ENCODE measurements at places on chromosomes 11 and 22.
A peak's percentile ranks its signal among the peaks of the same experiment; 100 is the strongest.

GRCh38 chr11:34239465-34240149 is 118.2 kb downstream of the ABTB2 start:
- no peak for DNase-seq

GRCh38 chr22:49721211-49721763 is 106.4 kb downstream of the BRD1 start:
- DNase-seq = no peak

DNA sequence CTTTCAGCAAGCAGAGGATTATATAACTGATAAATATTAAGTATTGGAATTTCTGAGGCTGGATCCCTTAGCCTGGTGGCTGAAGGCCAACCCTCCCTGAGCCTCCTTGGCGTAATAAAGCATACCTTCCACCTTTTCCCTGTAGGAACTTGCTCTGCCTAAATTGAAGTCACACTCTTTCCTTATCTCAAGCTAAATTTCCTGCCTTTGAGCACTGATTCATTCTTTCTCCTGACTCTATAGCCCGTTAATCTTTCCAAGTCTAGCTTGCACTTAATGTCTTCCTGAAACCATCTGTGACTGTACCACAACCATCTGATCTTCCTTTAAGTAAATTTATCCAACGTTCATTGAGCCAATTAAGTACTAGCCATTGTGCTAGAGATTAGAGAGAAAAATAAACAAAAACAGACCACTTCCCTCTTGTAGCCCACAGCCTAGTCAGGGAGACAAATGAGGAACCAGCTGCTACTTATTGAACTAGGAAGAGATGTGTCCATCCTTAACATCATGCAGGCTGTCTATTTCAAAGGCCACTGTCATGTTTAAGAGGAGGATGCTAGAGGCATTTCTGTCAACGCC is 62.9 kb downstream of the GRK3 start:
- no peak for DNase-seq

GRCh38 chr11:40029391-40029790 is 1430.1 kb downstream of the LRRC4C start:
- DNase-seq = no peak

GRCh38 chr11:78832226-78832947 is 257.7 kb upstream of the NARS2 start:
- DNase-seq = no peak

GRCh38 chr22:33817512-33818127 is 102.7 kb downstream of the LARGE1 start:
- DNase-seq = no peak

DNA sequence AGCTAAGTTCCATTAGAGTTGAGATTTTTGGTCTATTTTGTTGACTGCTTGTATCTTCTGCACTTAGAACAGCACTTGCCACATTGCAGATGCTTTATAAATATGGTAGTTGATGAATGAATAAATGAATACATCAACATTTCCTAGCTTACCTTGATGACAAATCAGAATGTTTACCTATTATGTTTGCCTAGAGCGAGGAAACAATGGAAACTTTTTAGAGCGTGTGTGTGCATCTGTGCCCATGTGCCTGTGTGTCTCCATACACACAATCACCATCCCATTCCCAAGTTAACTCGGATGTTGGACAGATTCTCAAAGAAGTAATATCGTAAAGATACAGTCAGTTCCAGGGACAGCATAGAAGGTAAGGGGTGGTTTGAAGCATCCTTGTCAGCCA is 139.1 kb downstream of the DBX1 start:
- no peak for DNase-seq

DNA sequence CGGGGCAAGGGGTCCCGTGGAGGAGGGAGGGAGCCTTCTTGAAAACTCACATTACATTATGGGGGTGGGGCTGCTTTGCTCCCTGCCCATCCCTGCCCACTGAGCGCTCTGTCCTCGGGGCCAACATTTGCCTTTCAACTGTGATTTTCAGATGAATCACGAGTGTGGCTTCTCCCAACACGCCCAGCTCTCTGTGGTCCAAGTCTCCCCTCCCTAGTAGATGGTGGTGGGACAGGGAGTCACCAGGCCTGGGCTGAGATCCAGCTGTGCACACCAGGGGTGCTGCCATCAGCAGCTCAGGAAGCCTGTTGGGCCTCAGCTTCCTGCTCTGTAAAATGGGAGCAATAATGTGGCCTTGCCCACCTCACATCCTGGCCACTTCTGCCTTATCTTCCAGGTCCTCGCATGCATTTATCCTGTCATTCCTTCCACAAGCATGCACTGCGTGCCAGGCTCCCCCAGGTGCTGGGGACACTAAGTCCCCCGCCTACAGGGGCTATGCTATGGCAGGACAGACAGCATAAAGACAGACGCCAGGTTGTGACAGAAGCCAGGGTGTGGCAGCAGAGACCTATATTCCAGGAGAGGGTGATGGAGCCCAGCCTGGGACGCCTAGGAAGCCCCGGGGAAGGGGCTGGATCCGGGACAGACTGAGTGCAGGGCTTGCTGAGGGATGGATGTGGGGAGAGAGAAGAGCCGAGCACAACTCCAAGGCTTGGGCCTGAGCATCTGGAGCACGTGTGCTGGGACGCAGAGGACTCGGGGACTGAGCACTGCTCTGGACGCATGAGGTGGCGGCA is 30.5 kb downstream of the NFAM1 start:
- no peak for DNase-seq

- DNase-seq = no peak
Observed at GRCh38 chr22:30309951-30310741, 16.6 kb downstream of the TBC1D10A start.

- no peak for DNase-seq
Observed at GRCh38 chr11:78961247-78961646, 386.6 kb upstream of the NARS2 start.

GRCh38 chr11:19789245-19789644 is 76.6 kb downstream of the NAV2 start:
- no peak for DNase-seq

DNA sequence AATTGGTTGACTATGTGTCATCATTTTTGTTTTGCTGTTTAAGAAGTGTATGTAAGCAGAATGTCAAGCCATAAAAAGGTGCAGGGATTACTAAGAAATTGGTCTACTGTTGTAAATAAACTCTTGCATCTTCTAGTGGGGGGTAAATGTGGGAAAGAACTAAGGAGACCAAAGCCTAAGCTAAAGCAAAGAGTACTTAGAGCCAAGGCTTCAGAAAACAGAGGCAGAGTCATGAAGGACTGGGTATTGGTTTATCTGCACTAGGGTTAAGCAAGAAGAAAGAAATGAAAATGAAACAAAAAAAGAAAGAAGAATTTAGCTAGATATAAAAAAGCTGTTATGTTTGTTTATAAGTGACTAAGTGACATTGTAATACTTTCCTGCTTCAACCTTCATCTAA is 628.1 kb downstream of the METTL15 start:
- no peak for DNase-seq

DNA sequence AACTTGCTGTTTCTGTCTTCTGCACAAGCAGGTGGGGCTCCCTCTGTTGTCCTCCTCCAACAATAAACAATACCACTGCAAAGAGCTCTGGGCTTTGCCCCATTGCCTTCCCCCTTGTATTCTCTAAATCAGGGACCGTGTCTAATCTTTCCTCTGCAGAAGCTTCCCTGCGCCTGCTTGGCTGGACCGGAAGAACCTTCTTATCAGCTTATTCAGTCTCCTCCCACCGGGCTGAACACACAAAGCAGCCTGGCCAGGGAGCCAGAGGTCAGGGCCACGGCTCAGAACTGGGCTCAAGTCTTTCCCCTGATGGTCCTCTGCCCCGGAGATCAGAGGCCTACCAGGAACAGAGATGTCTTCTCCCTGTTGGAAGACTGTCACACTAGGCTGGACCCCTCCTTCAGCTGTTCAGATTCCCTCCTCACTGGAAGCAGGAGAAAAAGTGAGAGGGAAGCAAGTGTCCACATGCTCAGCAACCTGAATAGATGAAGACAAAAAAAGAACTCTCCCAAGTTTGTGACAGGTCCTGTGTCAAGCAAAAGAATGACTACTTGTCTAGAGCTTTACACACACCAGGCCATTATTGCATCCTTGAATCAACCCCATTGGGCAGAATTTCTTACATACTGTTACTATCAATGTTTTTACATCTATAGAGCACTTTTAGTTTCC is 63.7 kb downstream of the RAB30 start:
- DNase-seq = no peak

- no peak for DNase-seq
Observed at GRCh38 chr11:135008001-135008405, 596.0 kb upstream of the B3GAT1 start.

DNA sequence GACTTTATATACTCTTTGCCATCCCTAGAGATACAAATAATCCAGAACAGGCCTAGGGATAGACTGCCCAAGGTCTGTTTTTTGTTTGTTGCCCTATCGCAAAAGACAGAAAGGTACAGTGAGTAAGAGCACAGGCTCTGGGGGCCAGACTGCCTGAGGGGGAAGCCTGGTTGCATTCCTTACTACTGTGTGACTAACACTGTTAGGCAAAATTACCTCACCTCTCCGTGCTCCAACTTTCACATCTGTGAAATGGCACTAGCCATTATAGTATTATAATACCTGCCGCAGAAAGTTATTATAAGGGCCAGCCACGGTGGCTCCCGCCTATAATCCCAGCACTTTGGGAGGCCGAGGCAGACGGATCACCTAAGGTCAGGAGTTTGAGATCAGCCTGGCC is 14.5 kb downstream of the SLC35F2 start:
- no peak for DNase-seq

GRCh38 chr11:65718964-65719492 is 1.6 kb downstream of the RNASEH2C start:
- no peak for DNase-seq

GRCh38 chr11:27912916-27913315 is 195.0 kb downstream of the KIF18A start:
- DNase-seq = no peak

- peak; percentile 62 for DNase-seq
Observed at GRCh38 chr11:62555464-62556107, 9.0 kb upstream of the AHNAK start.

GRCh38 chr11:71096751-71097388 is 155.5 kb downstream of the SHANK2 start:
- DNase-seq = no peak

- no peak for DNase-seq
Observed at GRCh38 chr11:813456-814096, 3.8 kb downstream of the RPLP2 start.

- DNase-seq = no peak
Observed at GRCh38 chr22:27772984-27773498, 28.5 kb downstream of the MN1 start.

DNA sequence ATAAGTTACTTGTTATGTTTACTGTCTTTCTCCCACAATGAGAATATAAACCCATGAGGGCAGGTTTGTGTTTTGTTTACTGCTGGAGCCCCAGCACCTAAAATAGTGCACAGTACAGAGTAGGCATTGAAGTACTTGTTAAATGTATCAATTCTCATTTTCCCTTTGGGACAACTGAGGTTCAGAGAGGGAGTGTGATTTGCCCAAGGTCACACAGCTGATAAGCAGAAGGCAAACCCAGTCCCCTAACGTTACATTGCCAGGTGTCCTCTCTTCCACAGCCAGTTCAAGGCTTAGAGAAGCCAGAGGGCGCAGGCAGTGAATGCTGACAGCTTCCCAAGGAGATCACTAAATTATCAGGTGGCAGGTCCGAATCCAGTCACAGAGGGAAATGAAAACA is 16.8 kb downstream of the ZMAT5 start:
- DNase-seq = no peak

GRCh38 chr11:73262851-73263495 is 9.2 kb upstream of the P2RY6 start:
- DNase-seq = no peak

DNA sequence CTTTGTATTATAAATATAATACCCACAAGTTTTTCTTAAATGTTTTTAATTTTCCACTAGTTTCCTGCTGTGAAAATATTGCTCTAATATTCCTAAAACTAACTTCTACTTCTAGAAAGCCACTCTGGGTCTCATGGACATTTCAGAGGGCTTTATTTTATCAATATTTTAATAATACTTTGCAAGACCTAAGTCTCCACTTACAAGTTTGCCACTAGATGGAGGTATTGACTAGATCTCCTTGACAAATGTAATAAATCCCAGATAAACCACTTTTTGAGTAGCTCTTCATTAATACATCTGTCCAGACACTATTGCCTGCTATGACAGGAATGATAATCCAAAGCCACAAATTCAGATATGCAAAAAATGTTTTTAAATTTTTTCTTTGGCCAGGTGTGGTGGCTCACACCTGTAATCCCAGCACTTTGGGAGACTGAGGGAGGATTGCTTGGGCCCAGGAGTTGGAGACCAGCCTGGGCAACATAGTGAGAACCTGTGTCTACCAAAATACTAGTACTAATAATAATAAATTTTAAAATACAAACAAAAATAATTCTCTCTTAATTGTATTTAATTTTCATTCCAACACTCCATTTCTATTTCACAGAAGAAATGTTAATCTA is 3.5 kb upstream of the ACAT1 start:
- DNase-seq = no peak

- no peak for DNase-seq
Observed at GRCh38 chr11:125773516-125773915, 5.1 kb downstream of the PATE2 start.

DNA sequence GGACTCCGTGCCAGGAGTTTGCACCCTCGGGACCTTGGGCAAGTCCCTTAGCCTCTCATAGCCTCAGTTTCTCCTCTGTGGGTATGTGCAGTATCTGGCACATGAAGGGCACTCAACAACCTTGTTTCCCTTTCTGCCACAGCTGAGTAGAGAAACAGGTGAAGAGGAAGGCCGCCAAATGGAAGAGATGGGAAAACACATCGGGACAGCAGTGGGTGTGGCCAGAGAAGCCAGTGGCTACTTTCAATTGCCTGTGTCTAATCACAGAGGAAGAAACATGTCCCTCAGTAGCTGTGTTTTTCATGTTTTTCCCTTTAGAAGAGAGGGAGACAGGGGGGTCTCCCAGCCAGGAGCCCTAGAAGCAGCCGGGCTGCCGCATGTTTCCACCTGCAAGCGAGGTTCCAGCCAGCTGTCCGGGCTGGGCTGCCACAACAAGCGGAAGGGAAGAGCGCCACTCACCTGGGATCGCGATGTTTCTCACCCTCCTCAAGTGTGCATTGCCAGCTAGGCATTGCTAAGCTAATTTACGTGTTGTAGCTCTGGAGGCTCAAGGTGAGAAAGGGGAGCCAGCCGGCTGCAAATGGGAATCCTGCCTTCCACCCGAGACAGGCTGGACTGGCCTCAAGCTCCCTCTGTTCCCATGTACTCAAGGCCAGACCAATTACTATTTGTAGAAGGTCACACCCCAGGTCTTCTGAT is 16.7 kb downstream of the ASPHD2 start:
- DNase-seq = no peak

DNA sequence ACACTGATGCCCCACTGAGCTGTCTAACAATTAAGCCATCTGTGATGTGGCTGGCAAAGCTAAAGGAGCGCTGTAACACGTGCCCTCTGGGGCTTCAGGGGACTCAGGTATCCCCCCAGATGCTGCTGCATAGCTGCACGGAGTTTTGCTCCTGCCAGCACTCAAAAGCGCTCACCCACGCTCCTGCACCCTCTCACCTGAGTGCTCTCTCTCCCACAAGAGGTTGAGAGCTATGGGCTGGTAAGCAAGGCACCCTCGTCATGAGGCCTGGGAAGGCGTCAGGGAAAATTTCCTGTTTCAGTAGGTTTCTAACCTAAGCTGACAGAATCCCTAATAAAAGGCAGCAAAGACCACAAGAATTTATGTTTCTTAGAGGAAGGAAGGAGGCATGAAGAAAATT is 850.3 kb downstream of the OPCML start:
- no peak for DNase-seq

- no peak for DNase-seq
Observed at GRCh38 chr11:134176284-134176683, 47.5 kb downstream of the NCAPD3 start.
